ENCODE measurements at places on chromosomes 5 and 9.

DNA sequence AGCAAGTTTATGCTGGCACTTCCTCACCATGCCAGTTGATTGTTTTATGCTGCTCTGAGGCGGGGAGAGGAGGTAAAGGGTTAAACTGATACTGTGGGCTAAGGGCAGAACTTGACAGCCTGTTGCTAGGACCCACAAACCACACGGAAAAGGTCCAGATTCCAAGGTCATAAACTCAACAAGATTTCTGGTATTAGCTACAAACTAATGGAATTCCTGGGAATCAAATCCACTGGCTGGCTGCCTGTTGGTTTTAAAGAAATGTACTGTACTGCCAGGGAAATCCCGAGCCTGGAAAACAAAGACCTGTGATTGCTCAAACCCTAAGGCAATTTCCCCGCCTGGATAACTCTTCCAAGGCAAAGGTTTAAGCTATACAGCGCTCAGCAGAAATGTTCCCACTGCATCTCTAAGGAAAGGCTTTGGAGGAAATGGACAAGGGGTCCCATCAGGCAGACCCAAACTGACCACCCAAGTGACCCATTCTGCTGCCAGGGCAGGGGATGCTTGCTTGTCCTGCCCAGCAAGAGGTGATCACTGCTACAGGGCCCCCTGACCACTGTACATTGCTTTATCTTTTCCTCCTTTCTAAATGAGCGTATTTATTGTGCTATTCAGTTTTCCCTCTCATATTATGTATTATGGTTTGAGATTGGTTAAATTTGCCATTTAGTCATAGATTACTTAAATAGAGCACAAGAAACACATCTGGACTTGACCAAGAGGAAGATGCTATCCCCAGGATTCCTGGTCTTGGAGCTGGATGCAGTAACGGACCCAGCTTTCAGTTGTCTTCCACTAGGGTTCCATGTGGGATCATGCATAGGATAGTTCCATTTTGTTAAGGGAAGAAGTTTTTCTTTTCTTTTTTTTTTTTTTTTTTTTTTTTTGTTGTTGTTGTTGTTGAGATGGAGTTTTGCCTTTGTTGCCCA is 124.3 kb downstream of the SUSD1 start:
- no peak for DNase-seq

DNA sequence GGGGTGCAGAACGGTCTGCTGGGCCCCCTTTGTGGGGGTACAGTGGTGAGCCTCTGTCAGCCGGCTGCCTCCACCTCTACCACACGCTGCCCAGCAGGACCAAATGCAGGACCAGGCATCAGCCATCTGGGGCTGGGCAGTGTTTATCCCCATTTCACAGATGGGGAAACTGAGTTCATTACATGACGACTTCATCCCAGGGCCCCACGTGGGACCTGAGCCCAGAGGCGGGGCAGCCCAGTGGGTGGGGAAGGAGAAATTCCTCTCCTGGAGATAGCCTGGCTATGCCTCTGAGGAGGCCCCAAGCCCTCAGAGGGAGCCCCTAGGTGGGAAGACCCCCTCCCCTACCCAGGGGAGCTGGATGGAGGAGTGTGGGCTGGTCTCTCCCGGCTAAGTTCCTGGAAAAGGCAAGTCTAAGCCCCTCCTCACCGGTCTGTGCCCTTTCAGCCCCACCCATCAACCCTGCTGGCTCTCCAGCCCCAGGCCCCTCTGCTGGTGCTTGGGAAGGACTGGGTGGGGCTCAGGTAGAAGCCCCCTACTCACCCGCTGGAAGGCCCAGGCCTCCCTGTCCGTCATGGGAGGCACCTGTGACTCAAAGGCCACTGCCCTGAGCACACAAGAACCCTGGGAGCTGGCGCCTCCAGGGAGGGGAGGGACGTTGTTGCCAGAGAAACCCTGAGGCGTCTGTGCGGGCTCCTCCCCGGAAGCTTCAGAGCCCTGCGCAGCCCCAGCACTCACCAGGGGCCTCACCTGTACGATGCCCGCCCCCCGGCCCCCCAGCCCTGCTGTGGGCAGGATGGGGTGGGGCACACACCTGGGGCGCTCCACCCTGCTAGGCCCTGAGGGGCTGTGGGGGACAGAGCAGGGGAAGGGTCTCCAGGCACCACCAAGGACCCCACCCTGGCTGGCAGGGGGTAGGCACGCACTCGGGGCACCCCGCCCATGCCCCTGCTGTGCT is 7.4 kb upstream of the CCDC187 start:
- no peak for DNase-seq

DNA sequence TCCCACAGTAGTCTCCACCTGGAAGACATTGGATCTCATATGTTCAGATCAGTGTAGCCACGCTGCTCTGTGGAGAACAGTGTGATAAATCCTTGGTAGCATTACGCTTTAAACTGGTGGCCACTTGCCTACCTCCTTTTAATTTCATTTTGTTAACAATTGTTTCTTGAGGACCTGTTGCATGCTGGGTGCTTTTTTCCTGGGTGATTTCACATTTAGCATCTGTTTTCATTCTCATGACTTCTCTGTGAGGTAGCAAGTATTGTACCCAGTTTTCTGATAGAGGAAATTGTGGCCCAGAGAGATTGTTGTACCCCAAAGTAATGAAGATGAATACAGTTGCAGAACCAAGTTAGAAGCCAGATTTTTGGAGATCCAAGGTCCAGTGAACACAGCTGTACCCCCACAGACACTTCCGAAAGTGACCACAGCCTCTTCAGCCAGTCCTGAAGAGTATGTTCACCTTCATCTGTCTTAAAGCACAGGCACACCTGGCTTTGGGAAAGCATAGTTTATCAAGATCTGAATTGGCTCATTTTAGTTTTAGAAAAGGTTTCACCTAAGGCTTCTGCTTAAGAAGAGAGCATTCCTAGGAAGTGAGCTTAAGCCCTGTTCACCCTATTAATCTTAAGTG is 75.2 kb downstream of the F2RL2 start:
- no peak for DNase-seq

DNA sequence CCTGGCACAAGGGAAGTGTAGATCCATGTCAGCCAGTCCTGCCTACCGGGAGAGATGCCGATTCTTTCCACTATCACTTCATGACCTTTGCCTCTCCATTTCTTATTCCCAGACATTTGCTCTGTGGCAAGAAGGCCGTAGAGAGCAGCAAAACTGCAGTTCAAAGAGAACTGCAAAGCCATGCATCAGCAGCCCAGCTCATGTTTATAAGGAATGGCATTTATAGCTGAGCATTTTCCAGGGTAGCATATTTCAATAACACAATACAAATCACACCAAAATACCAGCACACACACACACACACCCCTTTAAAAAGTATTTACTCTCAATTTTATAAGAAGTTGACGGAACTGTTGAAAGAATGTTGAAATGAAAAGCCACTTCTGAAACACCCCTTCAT is 126.7 kb upstream of the EGFLAM start:
- DNase-seq: no peak

- no peak for DNase-seq
Measured at GRCh38 chr9:114608525-114608796, 2.6 kb upstream of the TMEM268 start.

- DNase-seq: no peak
Measured at GRCh38 chr5:4158750-4159447, 563.3 kb downstream of the IRX1 start.

DNA sequence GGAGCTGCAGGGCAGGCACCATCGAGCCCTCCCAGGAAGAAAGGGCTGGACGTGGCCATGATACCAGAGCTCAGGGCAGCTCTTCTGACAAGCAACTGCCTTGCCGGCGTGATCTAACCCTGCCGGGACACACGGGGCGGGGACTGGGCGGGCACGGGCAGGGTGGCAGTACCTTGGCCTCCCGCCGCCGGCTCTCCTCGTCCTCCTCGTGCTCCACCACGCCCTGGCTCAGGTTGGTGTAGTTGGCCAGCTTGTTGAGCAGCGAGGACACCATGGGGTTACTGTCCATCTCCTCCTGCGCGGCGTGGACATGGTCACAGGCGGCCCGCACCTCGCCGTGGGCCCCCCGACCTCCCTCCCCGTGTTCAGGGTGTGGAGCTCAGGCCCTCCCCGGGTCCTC is 18.5 kb downstream of the SLC12A7 start:
- DNase-seq: no peak

DNA sequence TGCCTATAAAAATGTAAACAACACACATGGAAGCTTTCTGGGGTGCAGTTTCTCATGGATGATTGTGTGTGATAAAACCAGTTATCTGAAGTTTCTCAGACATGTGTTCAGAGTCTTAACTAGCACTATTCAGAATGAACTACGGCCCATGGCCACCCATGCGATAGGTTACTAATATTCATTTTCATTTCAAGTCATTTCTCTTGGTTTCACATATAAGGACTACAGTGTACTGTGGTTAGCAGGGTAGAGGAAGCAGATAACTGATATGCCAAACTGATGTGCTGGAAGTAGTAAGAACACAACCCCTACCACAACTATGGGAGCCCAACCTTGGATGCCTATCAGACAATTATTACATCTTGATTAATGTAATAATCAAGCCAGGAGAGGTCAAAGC is 372.1 kb downstream of the DTWD2 start:
- DNase-seq: no peak

- no peak for DNase-seq
Measured at GRCh38 chr9:125988479-125989050, 241.4 kb downstream of the PBX3 start.

DNA sequence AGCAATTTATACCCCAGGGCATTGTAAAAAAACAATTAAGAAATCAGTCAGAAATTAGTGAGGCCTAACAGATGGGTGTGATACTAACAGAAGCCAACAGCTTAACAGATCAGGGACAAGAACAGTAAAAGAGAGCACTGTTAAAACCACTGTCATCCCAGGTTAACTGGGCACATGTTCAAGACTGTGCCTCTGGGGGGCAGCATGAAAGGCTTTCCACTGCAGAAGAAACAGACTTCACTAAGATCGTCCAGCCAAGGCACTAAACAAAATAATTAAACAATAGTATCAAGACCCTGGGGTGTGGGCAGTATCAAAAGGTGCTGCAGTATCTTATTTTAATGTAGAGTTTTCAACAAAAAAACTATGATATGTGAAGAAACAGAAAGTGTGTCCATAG is 43.5 kb downstream of the FBN2 start:
- DNase-seq: no peak

GRCh38 chr9:129394061-129394885 is 216.2 kb upstream of the IER5L start:
- no peak for DNase-seq

DNA sequence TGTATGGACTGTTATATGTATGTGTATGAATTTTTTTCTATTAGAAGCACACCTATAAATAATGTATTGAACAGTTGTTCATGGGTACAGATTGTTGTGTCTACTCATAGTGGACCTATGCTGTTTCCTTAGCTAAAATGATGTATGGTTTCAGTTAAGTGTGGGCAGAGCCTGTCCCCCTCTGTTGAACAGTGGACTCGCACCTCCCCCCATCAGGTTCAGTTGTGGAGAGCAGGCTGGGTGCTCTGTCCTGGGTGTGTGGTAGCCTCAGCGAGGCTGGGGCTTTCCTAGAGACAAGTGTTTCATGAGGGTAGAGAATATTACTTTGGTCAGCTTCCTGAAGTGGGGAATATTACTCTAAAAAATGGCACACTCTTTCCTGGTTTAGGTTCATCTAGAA is 47.4 kb upstream of the LRRTM2 start:
- no peak for DNase-seq

- no peak for DNase-seq
Measured at GRCh38 chr5:82349652-82350051, 71.5 kb upstream of the RPS23 start.

- no peak for DNase-seq
Measured at GRCh38 chr5:159096924-159097783, 2.6 kb downstream of the EBF1 start.

DNA sequence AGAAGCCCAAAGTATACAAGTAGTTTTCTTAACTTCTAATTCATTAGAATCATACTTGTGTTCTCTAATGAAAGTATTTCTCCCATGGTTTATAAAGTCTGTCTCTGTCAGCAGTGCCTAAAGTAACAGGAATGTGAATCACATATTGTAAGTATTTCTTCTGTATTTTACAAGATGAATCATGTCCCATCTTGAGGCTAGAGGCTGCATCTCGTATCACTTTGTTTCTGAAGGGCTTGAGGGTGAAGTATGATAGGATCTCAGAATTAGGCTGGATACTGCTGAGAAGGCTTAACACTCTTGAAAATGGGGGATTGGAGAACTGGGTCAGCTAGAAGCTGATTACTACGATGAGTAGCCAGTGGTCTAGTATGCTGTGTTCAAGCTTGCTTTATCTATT is 242.2 kb upstream of the ACTBL2 start:
- no peak for DNase-seq

GRCh38 chr5:59125011-59125961 is 542.4 kb downstream of the RAB3C start:
- DNase-seq: peak; percentile 87

DNA sequence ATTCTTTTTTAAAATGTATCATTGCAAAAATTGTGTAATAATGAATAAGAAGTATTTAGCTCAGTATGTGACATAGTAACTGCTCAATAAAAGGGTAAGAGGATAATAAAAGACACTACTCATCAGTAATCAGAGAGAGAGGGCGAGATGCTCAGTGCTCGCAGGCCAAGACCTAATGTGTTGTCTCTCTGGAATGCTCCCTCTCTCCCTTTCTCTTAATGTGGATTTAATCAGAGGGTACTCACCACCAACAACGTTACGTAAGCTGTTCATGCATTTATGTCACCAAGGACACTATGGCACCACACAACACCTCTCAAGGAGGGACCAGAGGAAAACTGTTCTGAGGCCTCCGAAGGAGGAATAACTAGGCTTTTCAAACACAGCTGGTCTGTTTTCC is 42.5 kb downstream of the WHRN start:
- DNase-seq: no peak

DNA sequence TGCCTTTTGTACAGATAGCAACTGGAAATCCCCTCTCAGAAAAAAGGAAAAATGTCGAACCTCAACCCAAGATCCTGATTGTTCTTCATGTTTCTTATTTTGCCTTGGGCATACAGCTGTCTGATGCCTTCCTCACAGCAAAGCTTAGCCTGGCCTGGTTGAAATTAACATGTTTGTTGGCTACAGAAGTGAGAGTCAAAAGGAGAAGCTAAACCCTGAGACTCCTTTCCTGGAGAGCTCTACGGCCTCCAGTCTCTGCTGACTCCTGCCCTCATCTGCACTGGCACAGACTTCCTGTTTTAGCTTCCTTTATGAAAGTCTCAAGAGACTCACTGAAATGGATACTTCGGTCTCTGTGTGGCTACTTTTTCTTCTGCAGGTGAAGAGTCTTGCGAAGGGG is 186.7 kb downstream of the PARP8 start:
- no peak for DNase-seq

- DNase-seq: no peak
Measured at GRCh38 chr5:172692451-172692850, 51.4 kb downstream of the NEURL1B start.

DNA sequence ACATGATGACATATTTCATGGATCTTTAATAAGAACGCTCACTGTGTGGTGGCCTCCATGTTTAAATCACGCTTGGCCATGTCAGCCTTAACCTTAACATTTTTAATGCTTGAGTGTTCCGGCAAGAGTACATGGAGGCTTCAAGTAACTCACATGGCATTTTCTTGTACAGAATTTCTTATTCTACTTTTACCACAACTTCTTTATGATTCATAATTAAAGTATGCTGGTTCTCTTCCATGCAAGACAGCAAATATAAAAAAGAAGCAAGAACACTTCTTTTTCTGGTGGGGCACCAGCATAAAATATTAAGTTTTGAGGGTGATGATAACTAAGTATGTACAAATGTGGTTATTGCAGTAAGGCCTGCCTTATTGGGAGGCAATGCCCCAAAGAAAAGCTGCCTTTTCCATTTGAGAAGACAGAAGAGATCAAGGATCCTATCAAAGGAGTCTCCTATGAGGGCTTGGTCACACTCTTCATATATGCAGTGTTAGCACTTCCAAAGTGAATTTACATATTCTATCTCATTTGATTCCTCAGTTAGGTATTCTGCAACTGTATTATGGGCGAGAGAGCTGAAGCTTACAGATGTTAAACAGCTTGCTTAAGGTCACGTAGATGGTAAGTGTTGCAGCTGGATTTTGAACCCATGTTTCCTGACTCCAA is 382.7 kb upstream of the MEF2C start:
- no peak for DNase-seq
